ENCODE measurements at places on chromosomes 12 and 14.

GRCh38 chr14:104796687-104797081 is 1.1 kb upstream of the AKT1 start:
- DNase-seq, result no peak

DNA sequence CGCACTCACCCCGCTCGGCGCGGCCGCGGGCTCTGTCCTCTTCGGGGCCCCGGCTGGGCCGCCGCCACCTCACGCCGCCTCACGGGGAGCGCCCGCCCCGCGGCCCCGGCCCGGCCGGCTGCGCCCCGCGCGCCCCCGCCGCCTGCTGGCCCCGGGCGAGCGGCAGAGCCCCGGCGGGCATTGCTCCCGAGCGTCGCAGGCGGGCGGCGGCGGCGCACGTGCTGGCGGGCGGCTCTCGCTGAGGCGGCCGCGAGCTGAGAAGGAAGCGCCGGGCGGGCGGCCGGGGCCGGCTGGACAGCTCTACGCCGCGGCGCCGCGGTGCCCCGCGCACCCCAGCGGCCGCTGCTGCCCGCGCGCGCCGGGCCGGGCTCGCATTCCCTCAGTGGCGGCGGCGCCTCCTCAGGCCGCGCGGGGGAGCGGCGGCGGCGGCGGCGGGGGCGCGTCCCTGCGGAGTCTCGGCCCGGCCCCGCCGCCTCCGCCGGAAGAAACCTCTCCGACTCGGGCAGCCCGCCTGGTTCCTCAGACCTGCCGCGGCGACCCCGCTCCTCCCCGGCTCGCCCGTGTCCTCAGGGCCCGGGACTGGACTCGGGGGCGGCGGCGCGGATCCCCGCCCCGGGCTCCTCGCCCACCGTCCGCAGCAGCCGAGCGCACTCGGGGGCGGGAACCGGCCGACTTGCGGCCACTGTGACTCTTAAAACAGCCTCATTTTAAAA is at the start of gene PITPNM2:
PITPNM2 (minus strand) TSS at position 347 of the 713 bp plus-strand sequence. CDS start 116,500 bp downstream, outside the sequence.
- no peak for DNase-seq

GRCh38 chr12:12614342-12614741 is 2.7 kb downstream of the CREBL2 start:
- DNase-seq, result no peak

DNA sequence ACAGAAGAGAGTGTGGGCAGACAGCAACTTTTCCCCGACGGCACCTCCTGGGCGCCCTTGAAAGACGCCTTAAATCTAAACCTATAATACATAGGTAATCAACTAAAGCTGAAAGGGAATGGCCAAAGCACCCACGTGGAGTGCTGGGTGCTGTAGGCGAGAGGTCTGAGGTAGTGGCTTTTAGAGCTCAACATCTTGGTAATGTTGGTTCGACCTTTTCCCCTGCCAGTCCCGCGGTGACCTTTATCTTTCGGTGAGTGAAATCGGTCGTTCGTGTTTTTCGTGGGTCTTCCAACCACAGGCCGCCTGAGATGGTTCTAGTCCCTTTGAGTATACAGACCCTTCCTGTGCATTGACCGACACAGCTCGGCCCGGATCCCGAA is 9.1 kb downstream of the OR6S1 start:
- no peak for DNase-seq

DNA sequence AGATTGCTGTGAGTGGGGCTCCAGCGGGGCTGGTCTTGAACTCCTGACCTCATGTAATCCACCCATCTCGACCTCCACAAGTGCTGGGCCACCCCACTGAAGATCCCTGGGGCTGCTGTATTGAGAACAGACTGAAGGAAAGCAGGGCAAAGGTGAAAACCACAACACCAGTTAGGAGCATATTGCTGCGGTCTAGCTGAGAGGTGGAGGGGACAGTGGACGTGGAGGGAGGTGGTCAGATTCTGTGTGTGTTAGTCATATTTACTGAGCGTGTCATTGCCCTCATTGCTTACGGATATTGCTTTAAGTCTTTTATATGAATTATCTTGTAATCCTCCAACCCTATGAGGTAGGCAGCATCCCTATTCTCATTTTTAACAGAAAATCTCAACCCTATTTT is 69.0 kb upstream of the OVCH1 start:
- no peak for DNase-seq

DNA sequence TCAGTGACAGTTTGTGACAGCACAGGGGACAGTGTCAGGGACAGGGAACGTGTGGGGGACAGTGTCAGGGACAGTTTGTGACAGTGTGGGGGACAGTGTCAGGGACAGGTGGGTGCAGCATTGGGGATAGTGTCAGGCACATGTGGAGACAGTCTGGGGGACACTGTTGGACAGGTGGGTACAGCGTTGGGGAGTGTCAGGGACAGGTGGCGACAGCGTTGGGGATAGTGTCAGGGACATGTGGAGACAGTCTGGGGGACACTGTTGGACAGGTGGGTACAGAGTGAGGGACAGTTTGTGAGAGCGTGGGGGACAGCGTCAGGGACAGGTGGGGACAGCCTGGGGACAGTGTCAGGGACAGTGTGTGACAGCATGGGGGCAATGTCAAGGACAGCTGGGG is 140.0 kb downstream of the TMEM121 start:
- no peak for DNase-seq

GRCh38 chr12:562634-563033 is 100.6 kb downstream of the NINJ2 start:
- DNase-seq, result no peak

DNA sequence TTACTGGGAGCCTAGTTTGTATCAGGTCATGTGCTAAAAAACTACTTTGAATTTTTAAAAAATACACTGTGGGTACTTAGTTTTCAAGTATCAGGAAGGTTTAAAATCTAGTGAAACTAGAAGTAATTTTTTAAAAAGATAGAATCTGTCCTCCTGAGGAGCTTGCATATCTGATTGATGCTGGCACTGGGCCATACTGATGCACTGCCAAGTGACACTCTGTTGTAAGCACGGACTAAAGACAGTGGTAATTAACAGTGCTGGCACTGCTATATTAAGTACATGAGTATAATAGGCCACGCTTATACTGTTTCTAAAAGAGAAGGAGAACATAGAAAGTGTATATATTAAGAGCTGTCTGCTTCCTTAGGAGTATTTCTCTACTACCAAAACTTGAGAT is 10.0 kb upstream of the TBC1D30 start:
- DNase-seq, result peak; percentile 3

DNA sequence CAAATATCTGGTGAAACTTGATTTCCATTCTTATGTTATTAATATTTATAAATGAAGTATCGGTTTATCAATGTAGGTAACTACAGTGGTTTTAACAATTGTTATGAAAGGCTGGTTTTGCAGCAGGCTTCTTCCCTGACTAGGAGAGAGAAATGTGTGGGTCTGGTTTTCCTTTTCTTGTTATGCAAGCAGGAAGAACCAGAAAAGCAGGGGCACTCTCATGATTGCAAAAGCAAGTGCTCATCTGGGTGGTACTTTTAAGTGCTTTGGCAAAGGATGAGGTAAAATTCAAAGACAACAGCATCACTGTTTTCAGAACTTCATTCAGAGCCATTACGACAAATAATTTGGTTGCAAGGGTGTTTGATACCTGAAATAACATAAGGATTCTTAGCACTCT is 105.6 kb downstream of the PTPRO start:
- DNase-seq, result no peak

DNA sequence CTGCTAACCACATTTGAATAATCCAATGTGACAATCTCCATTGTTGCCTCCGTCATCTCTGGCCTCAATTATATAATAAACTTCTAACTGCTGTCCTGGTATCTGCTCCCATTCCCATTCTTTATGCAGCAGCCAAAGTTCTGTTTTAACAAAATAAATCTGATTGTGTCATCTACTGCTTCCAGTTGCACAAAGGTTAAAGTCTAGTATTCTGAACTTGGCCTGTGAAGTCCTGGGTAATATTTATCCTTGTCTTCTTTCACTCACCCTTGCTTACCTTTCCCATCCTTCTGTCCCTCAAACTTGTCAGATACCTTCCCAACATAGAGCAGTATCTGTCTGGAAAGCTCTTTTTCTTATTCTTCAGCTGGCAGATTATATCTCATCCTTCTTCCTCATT is 19.3 kb upstream of the STRAP start:
- no peak for DNase-seq

DNA sequence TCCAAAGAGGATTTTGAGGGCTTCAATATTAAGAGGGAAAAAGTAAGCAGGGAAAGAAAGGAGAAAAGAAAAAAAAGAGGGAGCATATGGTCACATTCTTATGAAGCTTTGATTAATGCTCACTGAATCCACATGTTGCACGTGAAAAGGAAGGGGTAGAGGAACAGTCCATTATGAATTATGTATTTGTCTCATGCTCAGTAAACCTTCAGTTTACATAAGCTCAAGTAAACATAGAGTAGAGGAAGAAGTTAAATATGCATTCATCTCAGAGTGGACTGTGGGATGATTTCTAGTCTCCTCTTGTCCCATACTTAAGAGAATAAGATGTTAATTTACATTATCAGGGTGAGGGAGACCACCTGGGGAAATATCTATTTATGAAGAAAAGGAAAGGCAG is 334.5 kb downstream of the IPO8 start:
- DNase-seq, result no peak

GRCh38 chr12:59946635-59947034 is 350.8 kb downstream of the SLC16A7 start:
- DNase-seq, result no peak

GRCh38 chr12:128138125-128138524 is 128.8 kb upstream of the TMEM132C start:
- DNase-seq, result no peak

DNA sequence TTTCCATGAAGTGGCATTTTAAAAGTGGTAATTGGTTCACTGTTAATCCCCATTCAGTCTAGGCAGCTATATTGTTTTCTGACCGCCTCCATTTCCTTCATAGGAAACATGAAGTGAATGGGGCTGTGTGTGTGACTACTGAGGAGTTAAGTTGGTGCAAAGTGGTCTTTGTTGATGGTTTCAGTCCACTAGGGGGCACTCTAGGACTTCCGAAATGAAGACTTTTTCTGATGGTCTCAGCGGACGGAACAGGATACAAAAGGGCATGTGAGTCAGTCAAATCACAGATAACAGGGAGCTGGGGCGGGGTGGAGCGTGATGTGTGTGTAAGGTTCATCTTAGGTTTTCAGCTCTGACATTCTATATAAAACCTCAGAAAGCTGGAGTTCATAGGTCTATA is 240.1 kb upstream of the OR4E1 start:
- no peak for DNase-seq

- DNase-seq, result no peak
Measured at GRCh38 chr14:92348154-92348553, 25.2 kb downstream of the SLC24A4 start.

DNA sequence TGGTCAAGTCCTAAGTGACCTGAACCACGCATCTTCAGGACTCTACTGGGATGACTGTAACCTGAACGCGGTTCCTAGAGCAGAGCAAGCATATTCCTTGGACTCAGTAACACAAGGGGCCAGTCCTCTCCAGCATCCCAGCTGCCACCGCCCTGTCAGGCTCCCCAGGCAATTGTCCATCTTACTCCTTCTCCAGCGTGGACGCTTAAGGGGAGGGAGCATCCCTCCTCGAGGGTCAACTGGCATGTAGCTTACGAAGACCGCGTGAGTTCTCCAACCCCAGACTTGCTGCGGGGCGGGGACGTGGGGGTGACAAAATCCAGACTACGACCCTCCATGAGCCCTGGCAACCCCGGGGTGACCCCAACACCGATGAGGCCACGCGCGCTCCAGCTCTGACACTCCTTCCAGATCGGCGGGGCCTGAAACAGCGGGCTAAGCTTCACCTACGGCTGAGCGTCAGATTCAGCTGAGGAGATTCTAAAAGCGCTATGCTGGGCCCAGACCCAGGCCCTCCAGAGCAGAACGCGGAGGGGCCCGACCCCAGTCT is 846 bp upstream of the MTHFD1 start:
- no peak for DNase-seq

DNA sequence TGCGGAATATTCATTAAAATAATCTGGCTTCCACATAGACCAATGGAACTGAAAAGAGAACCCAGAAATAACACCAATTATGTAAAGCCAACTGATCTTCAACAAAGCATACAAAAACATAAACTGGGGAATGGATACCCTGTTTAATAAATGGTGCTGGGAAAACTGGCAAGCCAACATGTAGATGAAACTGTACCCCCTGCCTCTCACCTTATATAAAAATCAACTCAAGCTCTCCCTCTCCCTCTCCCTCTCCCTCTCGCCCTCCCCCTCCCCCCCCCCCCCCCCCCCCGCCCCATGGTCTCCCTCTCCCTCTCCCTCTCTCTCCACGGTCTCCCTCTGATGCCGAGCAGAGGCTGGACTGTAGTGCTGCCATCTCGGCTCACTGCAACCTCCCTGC is 13.1 kb upstream of the SPTSSA start:
- no peak for DNase-seq

DNA sequence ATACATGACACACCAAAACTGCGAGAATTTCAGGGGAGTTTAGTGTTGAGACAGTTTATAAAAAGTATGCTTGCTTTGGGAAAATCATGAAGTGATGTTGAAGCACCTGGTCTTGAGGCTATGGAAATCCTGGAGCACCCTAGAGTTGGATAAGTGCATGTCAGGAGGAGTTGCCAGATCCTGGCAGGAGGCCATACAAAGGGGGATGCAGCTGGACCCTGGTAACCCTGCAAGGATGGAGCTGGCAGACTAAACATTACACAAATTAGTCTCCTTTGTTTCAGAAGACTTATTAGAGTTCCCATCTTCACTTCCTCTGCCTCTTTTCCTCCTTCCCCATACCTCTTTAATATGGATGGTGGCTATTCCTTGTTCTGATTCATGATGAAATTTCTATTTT is 907.0 kb downstream of the BCL11B start:
- no peak for DNase-seq

- no peak for DNase-seq
Measured at GRCh38 chr12:16669756-16670155, 63.8 kb upstream of the LMO3 start.

DNA sequence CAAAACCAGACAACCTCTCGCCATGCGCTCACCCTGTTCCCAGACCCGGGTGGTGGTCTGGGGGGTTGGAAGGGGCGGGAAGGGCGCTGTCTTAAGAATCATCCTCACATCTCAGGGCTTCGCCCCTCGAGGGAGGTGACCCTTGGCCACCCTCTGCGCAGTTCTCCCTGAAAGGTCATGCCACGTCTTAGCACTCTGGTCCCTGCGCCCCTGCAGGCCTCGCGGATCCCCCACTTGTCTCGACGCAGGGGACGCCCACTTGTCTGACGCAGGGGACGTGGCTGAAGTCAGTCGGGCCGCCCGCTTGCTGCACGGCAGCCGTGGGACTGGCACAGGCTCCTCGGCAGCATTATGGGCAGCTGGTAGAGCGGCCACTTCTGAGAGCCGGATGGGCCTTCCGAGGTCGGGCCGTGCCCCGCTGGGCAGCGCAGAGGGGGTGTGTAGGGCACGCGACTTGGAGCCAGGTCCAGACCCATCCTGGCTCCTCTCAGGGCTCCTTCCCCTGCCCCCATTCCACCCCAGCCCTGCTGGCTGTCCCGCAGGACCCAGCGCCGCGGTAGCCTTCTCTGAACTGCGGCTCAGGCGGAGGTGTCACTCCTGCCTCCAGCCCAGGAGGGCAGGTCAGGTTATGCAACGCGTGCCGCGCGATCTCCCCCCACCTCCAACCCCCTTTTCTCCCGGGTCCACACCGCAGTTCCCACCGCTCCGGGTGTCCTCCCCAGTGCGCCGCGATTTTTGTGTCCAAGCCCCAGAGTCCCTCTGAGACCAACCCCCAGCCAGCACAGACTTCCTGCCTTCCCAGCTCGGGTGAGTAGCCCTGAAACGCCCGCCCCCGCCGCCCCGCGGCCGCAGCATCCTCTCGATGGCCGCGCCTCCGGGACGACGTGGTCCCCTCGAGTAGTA is 40.9 kb upstream of the CAPRIN2 start:
- DNase-seq, result no peak

All from NCI-H1436 treated with DMSO at 0.1 percent for 48 hours (cell line).